NCI-H1092 treated with DMSO at 0.1 percent for 48 hours (cell line): ENCODE measurements at places on chromosomes 3 and 15.

GRCh38 chr15:50277370-50277769 lies 11.8 kb upstream of the HDC start:
- DNase-seq: no peak

DNA sequence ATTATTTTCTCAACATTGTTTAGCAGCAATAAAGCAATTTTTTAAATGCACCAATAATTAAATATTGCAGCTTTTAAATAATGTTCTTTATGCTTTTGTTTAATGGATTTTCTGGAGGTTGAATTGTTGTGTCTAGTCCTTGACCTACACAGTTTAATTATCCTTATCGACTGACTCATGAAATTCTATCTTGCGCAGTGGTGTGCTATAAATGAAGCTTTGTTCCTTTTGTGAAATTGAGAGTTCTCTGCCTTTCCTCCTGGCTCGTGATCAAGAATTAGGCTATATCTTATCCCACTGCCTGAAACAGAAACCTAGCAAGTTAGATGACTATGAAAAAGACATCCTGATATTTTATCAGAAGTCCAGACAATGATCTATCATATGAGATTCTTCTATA lies 37.0 kb upstream of the PIK3R4 start:
- peak; percentile 76 for DNase-seq

DNA sequence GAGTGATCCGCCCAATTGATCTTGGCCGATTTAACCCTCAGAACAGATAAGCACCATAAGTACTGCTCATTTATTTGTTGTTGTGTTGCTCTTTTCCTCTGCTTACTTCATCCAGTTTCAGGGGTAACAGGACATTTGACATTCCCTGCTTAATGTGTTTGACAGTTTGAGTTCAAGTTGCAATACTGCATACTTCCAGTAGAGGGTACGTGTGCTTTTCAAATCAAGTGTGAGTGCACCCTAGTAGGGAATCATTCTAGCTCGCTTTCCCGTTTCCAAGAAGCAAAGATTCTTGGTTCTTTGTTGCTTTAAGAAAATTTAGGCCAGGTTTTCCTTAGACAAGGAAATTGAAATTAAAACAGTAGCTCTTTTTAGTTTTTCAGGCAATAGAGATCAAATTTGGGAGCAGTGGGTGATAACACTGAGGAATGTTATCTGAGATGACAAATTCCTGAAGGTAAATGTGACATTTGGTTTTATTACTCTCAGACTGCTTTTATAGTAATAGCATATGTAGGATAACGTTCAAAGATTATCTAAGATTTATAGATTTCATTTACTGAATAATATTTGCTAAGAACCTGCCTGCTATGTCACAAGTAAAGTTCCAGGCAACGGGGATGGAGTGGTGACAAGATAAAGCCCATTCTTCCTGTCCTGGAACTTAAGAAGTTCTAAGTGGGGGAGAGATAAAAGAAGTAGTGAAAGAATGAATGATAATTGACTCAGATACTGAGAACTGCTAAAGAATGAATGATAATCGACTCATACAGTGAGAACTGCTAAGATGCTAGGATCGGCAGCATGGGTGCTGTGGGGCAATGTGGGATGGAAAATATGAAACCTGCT lies 73.3 kb downstream of the SYNPR start:
- peak; percentile 43 for DNase-seq

- peak; percentile 21 for DNase-seq
These were observed 68.8 kb downstream of the ANXA2 start for GRCh38 chr15:60328852-60329443.

DNA sequence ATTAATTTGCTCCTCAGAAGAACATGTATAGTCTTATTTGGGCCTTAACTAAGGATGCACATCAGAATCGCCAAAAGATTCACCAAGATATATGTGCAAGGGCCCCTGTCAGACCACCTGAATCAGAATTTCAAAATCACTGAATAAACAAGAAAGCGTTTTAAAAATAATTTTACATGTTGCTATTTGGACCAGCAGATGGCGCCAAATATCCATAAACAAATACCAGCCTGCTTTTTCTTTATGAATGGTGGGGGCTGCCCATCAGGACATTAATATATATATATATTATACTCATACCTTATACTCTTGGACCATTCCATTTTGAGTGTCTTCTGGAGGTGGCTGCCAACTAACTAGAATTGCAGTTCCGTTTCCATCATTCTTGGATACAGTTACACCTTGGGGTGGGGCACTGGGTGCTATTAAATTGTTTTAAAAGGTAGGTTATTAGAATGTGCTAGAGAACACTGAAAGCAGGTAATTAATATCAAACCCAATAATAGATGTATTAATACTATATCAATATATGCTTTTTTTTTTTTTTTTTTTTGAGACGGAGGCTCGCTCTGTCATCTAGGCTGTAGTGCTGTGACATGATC lies 1108.3 kb downstream of the ROBO1 start:
- peak; percentile 16 for DNase-seq

- no peak for DNase-seq
These were observed 17.3 kb upstream of the KBTBD8 start for GRCh38 chr3:66980791-66981190.

GRCh38 chr15:87623832-87624231 lies 632.7 kb downstream of the NTRK3 start:
- no peak for DNase-seq

DNA sequence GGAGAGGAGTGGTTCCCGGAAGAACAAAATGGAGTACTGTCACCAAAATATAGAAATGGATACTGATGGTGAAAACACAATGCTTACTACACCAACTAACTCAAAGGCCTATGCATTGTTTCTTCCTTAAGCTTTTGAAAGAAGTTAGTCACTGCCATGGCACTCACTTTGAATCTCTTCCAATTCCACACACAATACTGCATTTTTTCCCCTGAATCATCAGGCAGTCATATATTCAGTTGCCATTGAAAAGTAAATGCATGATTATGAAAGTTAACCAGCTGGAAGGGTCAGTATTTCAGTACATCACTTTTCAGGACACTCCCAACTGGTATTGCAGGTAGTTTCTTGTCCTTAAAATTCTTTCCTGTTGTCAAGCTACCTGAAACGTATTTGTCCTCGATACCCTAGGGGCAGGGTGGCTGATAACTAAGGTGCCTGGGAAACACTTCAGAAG lies 9.0 kb upstream of the LRRFIP2 start:
- no peak for DNase-seq

DNA sequence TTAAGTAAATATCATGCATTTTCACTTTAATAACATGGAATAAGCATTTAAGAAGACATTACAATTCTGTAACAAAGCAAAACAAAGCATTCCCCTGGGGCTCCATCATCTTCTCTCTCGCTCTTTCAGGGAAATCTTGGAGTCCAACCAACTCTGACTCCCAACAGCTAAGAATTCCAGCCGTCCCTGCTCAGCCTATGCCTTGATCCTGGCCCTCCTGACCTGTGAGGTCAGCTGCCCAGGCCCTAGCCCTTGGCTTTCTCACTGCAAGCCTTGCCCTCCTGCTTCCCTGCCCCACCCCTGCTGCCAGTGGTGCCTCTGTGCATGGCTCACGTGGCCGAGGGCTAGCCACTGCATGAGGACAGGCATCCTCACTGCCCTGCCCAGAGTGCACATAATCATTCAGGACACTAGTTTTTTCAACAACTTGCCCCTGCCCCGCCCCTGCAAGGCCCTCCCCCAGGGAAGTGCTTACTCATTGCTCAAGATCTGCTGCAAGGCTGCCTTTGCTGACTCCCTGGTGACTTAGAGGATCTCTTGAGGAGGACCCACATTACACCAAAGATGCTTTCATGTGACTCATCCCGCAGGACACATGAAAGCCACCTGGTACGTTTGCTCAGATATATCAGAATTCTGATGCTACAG lies 37.6 kb downstream of the MTMR10 start:
- no peak for DNase-seq

DNA sequence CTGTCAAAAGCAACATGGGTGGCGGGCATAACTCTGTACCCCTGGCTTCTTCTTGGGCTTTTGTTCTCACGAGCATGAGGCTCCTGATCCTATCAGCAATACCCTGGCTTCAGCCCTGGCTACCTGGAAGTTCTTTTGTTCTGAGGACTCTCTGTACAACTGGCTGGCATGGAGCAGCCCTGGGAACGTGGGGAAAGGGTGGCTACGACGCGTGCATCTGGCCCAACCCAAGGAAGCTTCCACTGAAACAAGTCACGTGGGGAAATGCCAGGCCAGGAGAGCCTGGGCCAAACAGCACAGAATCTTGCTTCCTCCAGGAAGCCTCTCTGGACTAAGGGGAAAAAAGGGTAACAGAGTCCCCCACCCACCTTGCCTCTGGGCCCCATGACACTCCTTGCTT lies 22.7 kb upstream of the ATP2B2 start:
- DNase-seq: no peak

- DNase-seq: no peak
These were observed 6.6 kb downstream of the SPCS1 start for GRCh38 chr3:52712291-52713212.

- DNase-seq: no peak
These were observed 82.5 kb upstream of the NAALADL2 start for GRCh38 chr3:174776636-174777035.

DNA sequence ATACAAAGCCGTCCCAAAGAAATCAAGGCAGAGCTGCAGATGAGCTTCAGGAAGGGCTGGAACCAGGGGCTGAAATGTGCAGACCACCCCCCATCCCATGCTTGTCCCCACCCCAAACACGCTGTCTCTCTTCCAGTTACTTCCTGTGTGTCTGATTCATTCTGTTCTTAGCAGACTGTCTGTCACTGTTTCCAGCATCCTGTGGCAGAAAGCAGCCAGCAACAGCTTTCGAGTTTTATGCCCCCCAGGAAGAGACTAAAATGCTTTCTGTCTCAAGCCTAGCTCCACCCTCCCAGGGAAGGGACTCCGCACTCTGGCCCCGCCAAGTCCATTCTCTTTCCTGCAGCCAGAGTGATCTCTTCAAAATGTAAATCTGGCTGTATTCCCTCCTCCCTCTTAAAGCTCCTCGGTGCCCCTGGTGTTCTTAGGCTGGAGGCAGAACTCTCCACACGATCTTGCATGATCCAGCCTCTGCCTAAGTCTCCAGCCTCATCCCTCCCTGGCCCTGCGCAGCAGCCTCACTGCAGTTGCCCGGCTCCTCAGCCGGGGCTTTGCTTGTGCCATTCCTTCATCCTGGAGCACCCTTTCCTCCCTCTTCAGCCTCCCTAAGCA lies 41.5 kb downstream of the HRH1 start:
- DNase-seq: no peak

DNA sequence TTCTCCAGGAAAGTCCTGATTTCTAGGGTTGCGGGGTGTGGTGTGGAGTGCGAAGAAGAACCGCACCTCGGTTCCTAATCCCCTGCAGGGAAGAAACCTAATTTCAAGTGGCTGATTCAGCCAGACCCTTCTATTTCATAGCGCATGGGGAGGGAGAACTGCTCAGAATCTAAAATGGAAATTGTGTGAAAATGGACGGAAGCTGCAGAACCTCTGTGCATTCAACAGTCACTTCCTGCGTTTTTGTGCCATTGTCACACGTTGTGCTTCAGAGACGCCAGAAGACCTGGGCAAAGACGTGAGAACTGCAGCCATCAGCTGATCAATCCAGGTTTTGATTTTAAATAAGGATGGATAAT lies 1.2 kb downstream of the SIDT1 start:
- DNase-seq: no peak

DNA sequence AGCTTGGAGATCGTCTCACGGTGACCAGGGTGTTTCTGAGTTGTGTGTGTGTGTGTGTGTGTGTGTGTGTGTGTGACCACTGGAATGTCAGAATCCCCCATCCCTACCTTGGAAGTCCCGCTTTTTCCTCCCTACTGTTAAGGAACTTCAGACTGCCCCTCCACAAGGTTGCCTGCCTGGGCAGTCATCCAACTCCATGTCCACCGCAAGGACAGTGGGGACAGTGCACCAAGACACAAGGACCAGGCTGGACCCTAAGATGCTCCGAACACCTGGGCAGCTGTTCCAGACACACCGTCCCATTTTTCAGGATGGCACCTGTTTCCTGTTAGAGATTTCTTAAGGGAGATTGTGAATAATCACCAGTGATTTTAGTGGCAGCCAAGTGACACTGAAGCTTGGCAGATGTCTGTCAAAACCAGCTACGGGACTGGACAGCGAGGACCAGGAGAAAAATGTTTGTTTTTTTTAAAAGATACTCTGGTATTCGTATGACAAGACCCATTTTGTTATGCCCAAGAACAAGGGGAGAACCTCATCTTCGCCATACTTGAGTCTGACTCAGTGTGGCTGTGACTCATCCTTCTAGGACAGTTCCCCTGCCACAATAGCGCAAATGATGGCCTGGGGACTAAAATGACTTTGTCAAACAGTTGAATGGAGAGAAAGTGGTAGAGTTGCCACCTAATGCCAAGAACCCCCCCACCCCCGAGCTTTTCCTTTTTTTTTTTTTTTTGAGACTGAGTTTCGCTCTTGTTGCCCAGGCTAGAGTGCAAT lies 15.5 kb downstream of the PAQR9 start:
- DNase-seq: no peak

DNA sequence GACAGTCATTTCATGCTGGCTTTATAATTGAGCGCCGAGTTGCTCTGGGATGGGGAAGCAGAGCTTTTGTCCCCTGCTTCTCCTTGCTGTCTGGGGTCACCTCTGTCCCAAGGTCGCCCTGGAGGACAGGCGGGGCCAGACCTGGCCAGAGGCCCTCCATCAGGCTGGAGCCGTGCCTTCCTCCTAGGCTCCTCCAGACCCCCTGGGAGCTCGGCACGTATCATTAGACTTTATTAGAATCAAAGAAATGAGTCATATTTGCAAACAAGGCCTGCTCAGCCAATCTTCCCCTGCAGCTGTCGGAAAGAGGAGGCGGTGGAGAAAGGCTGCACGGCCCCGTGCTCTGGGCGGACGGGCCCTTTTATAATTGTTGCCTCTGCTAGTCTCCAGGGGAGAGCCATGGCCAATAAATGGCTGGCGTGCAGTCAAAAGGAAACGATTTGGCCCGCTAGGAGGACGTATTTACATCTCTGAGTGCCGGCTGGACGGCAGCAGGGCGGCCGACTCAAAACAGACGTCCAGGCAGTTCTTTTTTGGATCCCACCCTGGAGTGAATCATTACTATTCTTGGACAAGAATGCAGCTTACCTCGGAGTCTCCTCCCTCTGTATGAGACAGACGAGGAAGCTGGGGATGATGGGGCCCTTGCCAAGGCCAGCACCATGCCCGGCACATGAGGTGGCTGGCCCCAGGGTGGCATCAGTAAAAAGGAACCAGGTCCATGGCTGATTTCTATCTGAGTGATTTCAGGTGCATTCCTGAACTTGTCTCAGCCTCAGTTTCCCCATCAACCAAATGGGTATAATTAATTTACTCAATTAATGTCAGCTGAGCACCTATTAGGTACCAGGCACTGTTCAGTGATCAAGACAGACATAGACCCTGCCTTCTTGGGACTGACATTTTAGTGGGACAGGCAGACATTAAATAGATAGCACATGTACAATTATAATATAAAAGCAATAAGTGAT lies 50.6 kb downstream of the SLC6A6 start:
- DNase-seq: peak; percentile 96
